ENCODE measurements at places on chromosomes 1 and 21.

- DNase-seq, result no peak
Measured at GRCh38 chr21:37079211-37079824, 6.3 kb downstream of the TTC3 start.

DNA sequence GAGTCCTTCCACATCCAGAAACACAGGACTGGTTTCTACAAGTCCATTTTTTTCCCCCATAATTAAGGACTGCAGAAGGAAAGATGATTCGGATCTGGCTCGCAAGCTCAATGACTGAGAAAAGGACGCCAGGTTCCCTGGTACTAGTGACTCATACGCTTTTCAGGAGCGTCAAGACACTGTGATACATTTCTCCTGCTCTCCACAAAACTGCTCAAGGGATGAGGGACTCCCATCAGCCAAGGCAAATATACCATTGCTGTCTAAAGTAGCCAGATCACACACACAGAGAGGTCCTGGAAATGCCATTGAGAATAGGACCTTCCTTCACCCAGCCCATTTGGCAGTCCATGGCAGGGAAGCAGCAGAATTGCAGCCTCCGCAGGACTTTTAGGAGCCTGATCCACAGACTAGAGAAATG is 253.6 kb upstream of the IRF2BP2 start:
- no peak for DNase-seq

DNA sequence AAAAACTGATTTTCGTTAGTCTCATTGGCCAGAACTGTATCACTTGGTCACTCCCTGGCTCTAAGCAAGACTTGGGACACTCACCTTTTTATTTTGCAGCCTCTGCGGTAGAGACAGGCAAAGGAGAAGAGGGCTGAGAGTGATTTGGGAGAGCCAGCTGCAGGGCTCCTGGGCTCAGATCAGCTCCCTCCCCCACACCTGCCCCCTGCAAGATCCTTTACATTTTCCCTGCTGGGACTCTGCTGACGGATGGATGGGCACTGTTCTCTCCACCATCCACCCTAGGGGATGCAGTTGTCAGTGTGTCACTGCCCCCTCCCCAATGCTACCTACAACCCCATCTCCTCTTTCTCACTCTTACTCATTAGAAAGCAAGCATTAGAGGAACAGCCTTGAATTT is 301.1 kb upstream of the KAZN start:
- DNase-seq, result no peak

- no peak for DNase-seq
Measured at GRCh38 chr1:234841710-234842231, 231.8 kb upstream of the IRF2BP2 start.

DNA sequence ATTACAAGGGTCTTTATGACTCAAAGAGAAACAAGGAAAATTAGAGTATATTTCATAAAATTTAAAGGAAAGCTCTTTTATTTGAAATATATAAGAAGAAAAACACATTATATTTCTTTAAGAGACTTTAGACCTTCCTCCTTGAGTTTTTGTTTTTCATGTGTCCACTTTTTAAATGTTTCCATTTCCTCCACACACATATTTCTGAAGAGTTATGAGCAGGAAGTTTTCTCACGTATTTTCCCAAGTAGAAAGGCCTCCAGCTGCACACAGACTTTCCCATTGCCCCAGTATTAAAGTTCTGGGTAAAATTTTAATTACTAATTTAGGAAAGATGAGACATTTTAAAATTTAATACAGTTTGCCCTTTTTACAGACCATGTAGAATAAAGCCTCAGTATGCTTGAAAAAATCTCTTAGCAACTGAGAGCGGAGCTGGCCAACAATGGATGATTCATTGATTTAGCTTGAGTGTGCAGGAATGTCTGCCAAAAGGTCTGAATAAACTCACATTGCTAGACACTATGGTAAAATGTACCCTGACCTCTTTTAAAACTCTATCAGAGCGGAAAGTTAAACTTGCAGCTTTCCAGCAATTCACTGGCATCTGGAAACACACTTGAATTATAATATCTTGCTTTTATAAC is 57.9 kb downstream of the DDAH1 start:
- DNase-seq, result no peak

- no peak for DNase-seq
Measured at GRCh38 chr1:11638121-11638520, 16.1 kb downstream of the FBXO2 start.

DNA sequence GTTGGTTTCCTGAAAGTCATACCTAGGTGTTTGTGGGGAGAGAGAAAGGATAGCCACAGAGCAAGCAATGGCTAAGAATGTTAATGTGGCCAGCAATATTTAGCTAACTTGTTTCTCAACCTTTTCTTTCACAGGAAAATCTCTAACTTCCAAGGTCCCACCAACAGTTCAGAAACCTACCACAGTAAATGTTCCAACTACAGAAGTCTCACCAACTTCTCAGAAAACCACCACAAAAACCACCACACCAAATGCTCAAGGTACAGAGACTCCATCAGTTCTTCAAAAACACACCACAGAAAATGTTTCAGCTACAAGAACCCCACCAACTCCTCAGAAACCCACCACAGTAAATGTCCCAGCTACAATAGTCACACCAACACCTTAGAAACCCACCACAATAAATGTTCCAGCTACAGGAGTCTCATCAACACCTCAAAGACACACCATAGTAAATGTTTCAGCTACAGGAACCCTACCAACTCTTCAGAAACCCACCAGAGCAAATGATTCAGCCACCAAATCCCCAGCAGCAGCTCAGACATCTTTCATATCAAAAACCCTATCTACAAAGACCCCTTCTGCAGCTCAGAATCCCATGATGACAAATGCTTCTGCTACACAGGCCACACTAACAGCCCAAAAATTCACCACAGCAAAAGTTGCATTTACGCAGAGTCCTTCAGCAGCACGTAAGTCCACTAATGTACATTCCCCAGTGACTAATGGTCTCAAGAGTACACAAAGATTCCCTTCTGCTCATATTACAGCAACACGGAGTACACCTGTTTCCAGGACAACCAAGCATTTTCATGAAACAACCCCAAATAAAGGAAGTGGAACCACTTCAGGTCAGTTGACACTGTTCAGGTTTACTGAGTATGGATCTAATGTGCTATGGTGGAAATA is 15.3 kb downstream of the CD55 start:
- peak; percentile 44 for DNase-seq

DNA sequence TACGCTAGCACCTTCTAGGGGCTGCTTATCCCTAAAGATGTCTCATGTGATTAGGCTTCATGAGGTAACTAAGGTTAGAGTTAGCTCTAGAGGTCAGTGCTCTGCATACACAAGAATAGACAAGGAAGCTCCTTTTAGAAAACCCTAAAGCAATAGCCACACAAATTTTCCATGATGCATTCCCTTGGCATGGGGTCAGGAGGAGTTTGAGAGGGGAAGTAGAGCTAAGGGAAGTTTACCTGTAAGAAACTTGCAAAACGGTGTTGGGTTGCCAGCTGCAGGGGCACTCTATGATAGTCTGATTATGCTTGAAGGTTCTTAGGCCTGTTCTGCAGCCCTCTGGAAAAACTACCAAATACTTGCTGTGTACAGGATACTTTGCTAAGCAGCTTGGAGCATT is 39.0 kb upstream of the A3GALT2 start:
- no peak for DNase-seq

All from activated naive CD8-positive, alpha-beta T cell treated with anti-CD3 and anti-CD28 coated beads, Interleukin-2, amount 50 U/mL, for 16 hours (primary cell).